ENCODE measurements at places on chromosomes 7 and 10. TPM values are rescaled to one million over a fixed set of nuclear protein-coding genes. Genes with fewer than 3 reads are reported as not detected.

- DNase-seq: peak; percentile 71
Measured at GRCh38 chr10:101818872-101819633, 809 bp upstream of the OGA start.

DNA sequence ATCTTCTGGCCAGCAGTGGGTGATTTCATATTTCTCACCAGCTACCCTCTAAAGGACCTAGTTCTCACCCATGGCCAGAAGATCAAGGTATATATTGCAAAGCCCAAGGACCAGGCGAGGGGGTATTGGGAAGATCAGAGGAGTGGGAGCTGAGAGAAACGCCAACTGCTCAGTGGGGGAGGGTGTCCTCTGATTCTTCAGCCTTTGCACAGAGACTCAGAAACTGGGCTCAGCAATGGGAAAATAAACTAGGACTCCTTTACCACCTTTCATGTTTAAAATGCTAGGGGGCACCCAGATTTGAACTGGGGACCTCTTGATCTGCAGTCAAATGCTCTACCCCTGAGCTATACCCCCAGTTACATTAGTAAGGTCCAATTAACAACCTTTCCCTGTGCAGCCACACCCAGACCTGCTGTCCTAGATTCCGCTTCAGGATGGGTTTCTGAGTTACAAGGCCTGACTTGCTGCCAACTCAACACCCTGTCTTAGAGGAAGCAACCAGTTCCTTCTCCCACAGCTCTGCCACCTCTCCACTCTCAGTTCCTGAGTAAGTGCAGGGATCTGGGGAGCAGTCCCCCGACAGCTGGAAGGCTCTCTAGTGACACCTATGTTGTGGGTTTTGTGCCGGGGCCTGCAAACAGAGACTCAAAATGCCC lies 93.5 kb downstream of the ZNF783 start:
- peak; percentile 46 for DNase-seq

DNA sequence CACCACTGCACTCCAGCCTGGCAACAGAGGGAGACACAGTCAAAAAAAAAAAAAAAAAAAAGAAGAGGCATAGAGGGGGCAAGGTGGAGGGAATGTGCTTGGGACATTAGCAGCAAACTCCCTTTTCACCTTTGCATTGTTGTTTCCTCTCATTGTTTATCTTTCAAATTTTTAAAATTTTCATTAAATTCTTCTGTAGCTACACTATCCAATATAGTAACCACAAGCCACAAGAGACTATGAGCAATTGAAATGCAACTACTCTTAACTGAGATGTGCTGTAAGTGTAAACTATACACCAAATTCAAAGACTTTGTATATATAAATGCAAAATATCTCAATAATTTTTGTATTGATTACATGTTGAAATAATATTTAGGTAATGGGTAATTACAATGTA lies 43.4 kb downstream of the EBLN1 start:
- DNase-seq: no peak

- no peak for DNase-seq
Measured at GRCh38 chr7:154738216-154738615, 264.7 kb downstream of the PAXIP1 start.

Gene CALY
- not detected for total RNA-seq

GRCh38 chr7:39973801-39974200 lies 23.7 kb downstream of the CDK13 start:
- no peak for DNase-seq

Gene ATOH7
- total RNA-seq: not detected

Gene GDF2
- 0.27 TPM for total RNA-seq

DNA sequence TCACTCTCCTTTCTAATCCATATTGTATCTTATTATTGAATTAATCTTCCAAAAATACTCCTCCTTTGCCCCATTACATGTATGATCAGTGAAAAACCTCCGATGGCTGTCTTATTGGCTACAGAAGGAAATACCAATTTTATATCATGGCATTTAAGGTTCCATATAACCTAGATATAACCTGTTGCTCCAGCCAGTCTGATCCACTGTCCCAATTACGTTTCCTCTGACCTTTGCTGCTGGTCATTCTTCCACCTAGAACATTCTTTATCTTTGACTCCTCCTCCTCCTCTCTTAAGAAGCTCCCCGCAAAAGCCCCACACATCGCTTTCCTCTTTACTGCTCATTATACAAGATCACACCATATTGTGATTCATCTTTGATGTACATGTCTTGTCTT lies 161.5 kb downstream of the RNLS start:
- DNase-seq: no peak

- no peak for DNase-seq
Measured at GRCh38 chr10:124155781-124156435, 62.5 kb upstream of the CHST15 start.

DNA sequence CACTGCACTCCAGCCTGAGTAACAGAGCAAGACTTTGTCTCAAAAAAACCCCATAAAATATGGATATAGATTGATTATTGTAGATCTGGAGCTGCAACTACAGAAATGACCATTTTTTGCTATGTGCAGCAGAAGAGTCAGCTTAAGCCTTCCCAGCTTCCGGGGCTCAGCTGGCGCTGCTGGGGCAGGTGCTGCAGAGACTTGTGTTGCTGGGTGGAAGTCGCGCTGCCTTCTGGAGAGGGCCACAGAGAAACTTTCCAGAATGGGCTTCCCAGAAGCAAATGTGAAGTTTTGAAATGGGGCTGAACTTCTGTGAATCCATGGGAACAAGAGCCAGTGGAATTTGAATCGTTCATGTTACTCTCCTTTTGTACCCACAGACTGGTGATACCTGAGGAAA lies 37.3 kb upstream of the RSBN1L start:
- no peak for DNase-seq

GRCh38 chr10:113992471-113993011 lies 51.1 kb upstream of the ADRB1 start:
- no peak for DNase-seq

- DNase-seq: no peak
Measured at GRCh38 chr10:89274928-89275327, 23.4 kb upstream of the LIPA start.

GRCh38 chr7:140247559-140247958 lies 70.8 kb upstream of the KDM7A start:
- no peak for DNase-seq

Gene VPS37D
- total RNA-seq: 1.1 TPM

DNA sequence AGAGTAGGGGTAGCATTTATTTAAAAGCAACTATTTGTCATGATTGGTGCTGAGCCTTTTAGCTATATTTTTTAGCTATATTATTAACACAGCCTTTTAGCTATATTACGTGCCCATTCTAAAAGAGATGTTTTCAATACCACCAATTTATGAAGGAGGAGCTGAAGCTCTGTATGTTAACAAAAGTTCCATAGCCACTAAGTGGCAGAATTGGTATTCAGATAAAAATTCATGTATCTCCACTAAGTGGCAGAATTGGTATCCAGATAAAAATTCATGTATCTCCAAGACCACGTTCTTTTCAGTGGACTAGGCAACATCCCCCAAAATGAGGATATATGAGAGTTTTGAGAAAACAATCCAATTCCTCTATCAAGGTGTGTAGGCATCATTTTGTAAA lies 268.6 kb downstream of the HGF start:
- no peak for DNase-seq

DNA sequence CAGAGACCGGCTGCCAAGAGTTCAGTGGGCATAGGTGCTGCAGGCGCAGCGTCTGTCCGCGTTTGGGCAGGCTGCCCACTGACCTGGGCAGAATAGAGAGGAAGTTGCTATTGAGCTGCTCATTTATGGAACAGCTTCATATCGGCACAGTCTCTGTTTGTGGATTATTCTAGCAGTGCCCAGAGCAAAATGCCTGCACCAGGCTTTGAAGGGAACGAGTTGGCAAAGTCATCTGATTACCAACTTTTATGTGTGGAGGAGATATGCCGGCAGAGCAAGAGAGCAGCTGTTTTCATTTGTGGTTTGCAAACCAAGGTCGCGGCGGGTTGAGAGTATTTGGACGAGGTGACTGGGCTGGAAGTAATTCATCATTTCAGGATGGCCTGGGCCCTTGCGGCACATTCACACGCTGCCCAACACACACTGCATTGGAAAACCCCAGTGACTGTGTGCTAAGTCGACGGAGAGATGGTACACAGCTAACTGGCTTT lies 228.5 kb downstream of the TCERG1L start:
- no peak for DNase-seq

Gene FAM237B
- not detected for total RNA-seq

GRCh38 chr7:52797801-52798200 lies 237.6 kb upstream of the POM121L12 start:
- no peak for DNase-seq

DNA sequence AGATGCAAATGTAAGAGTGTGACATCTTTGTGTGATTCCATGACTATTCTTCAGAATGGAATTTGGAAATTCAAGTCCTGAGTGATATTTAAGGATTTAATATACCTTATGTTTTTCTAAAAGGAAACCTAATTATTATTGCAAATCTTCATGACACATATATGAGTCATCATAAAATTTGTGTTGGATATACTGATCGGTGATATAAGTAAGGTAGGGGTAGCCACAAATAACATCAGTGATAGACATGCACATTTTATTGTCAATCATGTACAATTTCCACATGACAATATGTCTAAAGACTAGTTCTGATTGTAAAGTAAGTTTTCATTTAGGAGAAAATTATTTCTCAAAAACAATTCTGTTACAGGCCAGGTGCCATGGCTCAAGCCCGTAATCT lies 59.7 kb upstream of the AGMO start:
- no peak for DNase-seq

GRCh38 chr10:17145239-17145638 lies 15.6 kb upstream of the CUBN start:
- DNase-seq: no peak

Gene BTAF1
- 28.8 TPM for total RNA-seq

DNA sequence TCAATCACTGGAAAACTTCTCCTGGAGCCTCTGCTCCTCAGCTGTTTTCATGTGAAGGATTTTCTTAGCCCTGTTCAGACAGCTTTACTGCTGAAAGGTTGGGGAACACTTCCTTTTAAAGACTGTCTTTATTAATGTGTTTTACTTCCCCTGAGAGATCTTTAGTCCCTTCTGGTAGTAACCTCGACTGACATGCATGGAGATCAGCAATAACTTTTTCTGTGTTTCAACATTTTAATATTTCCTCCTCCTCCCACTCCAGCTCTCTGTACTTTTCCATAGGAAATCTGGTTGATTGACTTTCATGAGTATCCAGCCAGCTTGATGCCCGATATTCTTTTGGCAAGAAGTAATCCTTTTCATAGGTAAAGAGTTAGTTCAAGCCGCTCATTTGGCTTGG lies 62.7 kb upstream of the STRIP2 start:
- DNase-seq: no peak

Gene PSD
- total RNA-seq: 1.7 TPM

- no peak for DNase-seq
Measured at GRCh38 chr10:77504873-77505257, 132.7 kb downstream of the KCNMA1 start.

GRCh38 chr7:13835442-13835841 lies 154.0 kb downstream of the ETV1 start:
- no peak for DNase-seq

DNA sequence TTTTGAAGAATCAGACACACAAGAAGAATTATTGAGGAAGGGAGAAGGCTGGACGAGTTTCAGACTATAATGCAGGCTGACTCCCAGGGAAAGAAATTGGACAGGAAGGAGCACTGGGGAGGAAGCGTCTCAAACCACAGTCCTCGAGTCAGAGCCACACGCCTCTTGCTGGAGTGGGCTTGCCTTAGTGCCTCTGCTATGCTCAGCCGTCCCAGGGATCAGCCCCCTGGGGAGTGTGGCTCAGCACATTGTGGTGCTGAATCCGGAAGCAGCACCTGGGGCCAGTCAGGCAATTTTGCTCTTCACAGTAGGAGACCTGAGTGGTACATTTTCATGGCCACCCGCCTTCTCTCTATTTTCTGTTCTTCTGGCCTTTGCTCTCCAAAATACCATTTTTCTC lies 67.4 kb upstream of the SLC35G1 start:
- DNase-seq: no peak

Gene CALML3
- not detected for total RNA-seq

Gene PPP1R17
- total RNA-seq: not detected

GRCh38 chr10:70461397-70462348 lies 16.9 kb upstream of the PALD1 start:
- DNase-seq: peak; percentile 82

Gene NODAL
- not detected for total RNA-seq

DNA sequence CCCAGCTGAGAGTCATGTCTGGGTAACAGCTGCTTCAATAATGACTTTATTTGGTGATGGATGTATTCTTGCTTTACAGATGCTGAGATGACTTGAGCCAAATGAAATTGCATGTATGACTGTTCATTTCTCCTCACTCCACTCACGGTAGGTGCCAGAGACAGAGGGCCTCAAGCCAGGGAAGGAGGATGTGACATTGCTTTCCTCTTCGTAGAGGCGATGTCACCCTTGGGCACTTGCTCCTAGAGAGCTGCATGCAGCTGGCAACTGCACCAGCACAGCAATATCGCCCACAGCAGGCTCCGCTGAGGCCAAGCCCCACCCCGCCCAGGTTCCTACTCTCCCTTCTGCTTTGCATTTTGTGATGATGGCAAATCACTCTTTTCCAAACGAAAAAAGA lies 116.6 kb upstream of the AOAH start:
- DNase-seq: no peak

Gene DCLRE1A
- total RNA-seq: 13.8 TPM

Gene TNS3
- 0.20 TPM for total RNA-seq

- DNase-seq: peak; percentile 41
Measured at GRCh38 chr7:50727072-50727471, 55.6 kb downstream of the GRB10 start.

Gene PHKG1
- total RNA-seq: 0.29 TPM

- no peak for DNase-seq
Measured at GRCh38 chr10:109934958-109935793, 11.9 kb upstream of the XPNPEP1 start.

GRCh38 chr10:69716711-69717560 lies 84.8 kb upstream of the COL13A1 start:
- peak; percentile 75 for DNase-seq

Gene DNAJC12
- total RNA-seq: 37.0 TPM

GRCh38 chr10:8069627-8070026 lies 15.1 kb downstream of the GATA3 start:
- no peak for DNase-seq

DNA sequence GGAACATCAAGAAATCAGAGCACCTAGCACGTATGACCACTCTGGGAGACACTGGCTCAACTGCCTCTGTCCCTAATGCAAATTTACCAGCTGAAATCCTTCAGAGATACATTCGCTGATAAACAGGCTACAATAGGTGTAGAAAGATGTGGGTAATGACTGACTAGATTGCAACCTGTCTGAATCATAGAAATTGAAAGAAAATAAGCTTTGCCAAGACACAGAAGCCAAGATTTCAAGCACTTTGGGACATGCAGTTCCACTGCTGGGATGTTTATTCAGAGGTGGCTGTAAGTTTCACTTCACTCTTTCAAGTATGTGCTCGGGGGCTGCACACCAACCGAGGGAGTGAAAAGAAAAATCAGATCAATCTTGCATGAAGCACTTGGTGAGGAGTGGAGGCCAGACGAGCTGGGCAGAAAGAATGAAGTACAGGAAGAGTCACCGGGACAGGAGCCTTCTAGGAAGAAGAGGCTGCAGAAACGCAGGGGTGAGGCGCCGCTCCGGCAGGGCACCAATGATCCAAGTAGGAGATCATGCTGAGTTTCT lies 276.7 kb downstream of the PARD3 start:
- DNase-seq: no peak

- no peak for DNase-seq
Measured at GRCh38 chr10:61974601-61975390, 73.3 kb downstream of the ARID5B start.

All from K562 (cell line).